DMS53 (cell line): ENCODE measurements at places on chromosomes 3 and 15.

- DNase-seq = peak; percentile 40
Measured at GRCh38 chr3:24185738-24186384, 240.8 kb downstream of the NR1D2 start.

GRCh38 chr3:73687106-73688004, 62.6 kb upstream of the PDZRN3 start:
- DNase-seq = no peak

DNA sequence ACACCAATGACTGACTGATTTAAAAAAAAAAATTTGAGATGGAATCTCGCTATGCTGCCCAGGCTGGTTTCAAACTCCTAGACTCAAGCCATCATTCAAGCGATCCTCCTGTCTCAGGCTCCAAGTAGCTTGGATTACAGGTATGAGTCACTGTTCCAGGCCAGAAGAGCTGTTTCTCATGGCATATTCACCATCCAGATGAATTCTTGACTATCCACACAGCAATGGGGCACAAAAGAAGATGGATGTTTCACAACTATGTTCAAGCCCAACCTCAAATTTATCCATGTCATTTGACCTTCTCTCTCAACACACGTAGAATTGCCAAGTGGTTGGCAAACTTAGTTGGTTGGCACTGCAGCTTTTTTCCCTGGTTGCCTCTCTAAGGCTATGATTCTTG, 40.6 kb downstream of the PRICKLE2 start:
- no peak for DNase-seq

GRCh38 chr3:171459942-171460724, at the start of gene TNIK:
Gene TNIK, minus strand, starts transcription at chr3:171460405. Its CDS starts 342 bp downstream, at chr3:171460063.
- peak; percentile 87 for DNase-seq

DNA sequence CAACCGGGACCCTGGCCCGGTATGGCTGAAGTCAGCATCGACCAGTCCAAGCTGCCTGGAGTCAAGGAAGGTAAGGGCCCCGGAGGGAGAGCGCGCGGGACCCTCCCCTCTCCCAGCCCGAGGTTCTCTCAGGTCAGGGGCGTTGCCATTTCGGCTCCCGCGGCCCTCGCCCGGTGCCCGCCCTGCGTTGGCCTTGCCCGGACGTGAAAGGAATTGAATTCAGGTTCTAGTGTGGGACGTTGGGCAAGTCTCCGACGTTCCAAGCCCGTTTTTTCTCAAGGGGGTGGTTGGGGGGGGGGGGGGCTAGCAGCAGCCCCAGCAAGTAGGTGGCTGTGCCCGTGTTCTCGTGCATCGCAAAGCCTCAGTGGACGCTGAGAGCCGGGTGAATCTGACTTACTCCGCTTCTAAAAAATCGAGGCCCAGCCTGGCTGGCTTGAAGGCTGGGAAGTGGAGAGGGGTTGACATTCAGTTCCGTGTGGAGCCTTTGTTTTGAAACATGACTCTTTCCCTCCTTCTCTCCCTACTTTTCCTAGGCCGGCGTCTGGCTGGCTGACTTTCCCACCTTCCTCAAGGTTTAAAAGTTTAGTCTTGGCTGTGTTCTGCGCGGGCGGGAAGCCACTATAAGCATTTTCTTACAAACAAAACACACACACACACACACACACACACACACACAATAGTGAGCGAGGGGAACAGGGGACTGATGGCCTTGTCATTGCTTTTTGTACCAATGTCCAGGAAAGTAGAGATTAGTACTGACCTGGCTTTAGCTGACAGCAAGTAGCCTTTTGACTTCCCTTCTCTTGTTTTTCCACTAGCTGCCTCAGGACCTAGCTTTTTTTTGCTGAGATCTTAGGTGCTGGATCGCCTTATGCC, at the start of gene UTS2B:
TSS of gene UTS2B (minus strand) at position 873 of the 876 bp plus-strand sequence. CDS start 48,337 bp downstream, outside the sequence.
- peak; percentile 64 for DNase-seq

DNA sequence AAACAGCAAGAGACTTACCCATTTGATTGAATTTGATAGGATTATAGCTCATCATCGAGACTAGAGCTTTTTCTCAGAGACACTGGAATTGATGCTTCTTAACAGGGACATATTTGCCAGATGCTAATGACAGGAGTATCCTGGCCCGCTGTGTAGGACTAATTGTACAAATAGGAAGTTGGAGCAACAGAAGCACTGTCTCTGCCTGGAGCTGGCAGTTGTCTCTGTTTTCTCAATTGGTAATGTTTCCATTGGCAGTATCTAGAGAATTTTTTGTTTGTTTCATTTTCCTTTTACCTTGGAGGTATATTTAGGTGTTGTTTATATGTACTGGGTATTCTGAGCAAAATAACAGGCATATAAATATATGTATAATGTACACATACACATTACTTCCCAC, 8.9 kb upstream of the PCOLCE2 start:
- no peak for DNase-seq

DNA sequence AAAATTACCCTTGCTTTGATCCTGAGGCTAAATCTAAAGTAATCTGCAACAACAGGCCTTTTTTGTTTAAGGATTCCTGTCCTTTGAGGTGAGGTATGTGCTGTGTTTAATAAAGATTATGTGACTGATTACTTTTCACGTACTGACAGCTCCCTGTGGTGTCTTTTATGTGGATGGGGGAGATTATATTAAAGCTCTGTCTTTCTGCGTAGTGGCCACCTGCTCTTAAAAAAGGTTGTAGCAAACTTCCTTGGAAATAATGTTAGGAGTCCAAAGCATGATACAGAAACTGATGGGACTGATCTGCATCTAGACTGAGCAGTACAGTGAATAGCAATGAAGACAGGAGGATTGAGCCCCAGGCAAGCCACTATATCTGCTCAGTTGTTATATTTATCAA, 453.0 kb upstream of the GOLIM4 start:
- no peak for DNase-seq

GRCh38 chr3:131713416-131714123, 210.8 kb upstream of the MRPL3 start:
- no peak for DNase-seq

GRCh38 chr15:81092559-81092902, 41.5 kb upstream of the CFAP161 start:
- DNase-seq = no peak

DNA sequence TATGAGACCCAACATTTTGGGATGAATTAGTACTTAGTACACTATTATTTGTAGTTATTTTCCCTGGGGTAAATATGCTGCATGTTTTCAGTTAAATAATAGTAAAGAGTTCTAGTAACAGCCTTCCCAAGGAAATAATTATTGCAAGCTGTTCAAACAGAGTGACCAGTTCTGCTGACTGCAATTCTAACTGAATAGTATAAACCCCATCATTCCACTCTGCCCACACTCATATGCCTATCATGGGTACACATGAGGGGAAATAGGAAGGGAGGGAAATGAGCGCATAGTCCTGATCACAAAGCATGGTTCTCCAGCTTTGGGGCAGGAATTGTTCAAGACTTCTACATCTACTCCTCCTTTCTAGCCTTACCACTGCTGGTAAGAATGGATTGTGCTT, 18.7 kb downstream of the UQCC5 start:
- no peak for DNase-seq

DNA sequence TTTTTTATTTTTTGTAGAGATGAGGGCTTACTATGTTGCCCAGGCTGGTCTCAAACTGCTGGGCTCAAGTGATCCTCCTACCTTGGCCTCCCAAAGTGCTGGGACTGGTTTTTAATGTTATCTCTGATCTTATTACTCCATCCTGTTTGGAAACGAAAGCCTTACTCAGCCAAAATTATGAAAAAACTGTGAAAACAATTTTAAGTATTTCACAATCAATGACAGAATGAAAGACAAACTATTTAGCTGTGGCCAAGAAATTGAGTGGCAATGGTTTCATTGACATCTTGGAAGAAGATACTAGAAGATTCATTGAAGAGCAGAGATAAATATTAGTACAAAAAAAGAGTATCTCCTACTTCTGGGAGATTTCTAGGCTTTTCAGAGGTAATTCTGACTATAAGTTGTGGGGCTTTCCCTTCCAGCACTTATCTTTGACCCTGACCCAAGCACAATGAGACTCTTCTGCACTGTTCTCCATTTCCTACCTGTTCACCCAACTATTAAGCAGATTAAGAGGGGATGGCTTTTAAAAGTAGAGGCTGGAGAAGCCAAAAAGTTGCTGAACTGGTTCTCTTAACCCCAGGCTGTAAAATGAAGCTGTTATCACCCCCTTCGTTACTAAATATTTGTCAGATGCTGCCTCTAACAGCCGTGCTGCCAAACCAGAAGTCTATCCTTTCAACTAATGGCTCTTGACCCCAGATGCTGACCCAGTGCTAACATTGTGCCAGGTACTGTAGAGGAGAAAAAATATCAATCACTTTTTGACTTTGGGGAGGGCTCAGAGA, 14.2 kb upstream of the SLC25A36 start:
- DNase-seq = no peak

DNA sequence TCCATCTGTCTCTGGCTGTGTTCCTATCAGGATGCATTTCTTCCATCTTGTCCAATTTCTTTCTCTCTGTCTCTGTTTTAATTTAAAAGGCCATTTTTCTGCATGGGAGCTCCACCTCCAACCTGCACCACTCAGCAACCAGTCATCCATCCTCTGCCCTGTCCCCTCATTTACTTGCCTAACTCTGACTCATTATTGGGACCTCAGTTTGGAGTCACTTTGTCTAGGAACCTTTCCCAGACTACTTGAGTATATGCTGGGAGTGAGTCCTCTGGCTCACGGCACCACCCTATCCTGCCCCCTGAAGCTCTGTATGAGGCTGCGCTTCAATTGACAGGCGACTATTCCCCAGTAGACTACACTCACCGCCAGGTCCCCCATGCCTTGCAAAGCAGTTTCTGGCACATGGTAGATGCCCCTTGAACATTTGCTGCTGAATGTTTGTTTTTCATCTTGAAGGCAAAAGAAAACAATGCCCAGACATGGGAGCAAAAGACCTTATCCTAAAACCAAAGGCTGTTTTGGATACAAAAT, 513.3 kb upstream of the CFAP20DC start:
- no peak for DNase-seq

DNA sequence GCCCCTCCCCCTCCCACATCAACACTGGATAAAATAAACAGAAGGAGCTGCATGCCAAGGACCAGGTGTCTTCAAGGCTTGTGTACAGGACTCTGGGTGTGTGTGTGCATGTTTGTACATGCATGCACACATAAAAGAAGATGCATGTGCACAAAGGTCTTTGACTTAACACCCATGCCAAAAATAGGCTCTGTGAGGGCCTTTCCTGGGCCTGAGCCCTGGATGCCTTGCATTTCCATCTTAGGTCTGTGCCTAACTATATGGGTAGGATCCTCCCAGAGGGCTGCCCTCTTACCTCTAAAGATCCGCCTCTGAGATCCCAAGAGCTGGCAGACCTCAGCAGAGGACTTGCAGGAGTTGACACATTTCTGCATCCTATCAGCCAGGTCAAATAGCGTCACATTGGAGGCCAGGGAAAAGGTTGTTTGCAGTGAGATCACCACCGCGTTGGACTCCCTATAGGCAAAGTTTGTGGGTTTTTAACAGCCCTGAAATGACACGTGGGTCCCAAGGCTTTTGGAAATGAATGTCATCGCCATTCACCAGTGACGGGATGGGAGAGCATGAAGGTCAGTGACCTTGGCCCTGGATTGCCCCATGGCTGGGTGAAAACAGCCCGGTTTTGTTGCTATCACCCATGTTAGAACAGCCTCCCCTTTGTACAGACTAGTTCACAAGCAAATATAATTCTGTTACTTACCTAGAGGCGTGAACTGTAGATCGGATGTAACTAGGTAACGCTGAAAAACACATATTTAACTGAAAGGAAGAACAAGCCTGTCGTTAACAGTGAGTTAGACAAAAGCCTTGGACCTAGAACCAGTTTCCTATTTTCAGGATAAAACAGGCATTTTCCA, 54.0 kb downstream of the HEG1 start:
- DNase-seq = no peak

- DNase-seq = no peak
Measured at GRCh38 chr3:189276444-189277219, 104.9 kb downstream of the TPRG1 start.

- peak; percentile 29 for DNase-seq
Measured at GRCh38 chr3:117277816-117278215, 568.2 kb downstream of the TUSC7 start.

GRCh38 chr3:2713923-2714322, 396.3 kb downstream of the IL5RA start:
- DNase-seq = peak; percentile 1

GRCh38 chr3:56835650-56836227, 34.0 kb upstream of the ARHGEF3 start:
- no peak for DNase-seq

- peak; percentile 24 for DNase-seq
Measured at GRCh38 chr15:75107908-75108838, 84.8 kb downstream of the PPCDC start.
